ENCODE measurements at places on chromosomes 7 and 10. TPM values are rescaled to one million over a fixed set of nuclear protein-coding genes. Genes with fewer than 3 reads are reported as not detected.

MRLN gene
- total RNA-seq: not detected

ELFN1 gene
- 0.36 TPM for total RNA-seq

DLX5 gene
- total RNA-seq: 0.41 TPM

SEC61A2 gene
- total RNA-seq: 11.1 TPM

GRCh38 chr7:4733936-4734528 is 41.4 kb upstream of the AP5Z1 start:
- DNase-seq: no peak

- DNase-seq: peak; percentile 59
These were observed 164.4 kb upstream of the PPP2R2D start for GRCh38 chr10:131736321-131736980.

GRCh38 chr7:78594156-78594555 is 795.6 kb downstream of the PHTF2 start:
- DNase-seq: no peak

DNA sequence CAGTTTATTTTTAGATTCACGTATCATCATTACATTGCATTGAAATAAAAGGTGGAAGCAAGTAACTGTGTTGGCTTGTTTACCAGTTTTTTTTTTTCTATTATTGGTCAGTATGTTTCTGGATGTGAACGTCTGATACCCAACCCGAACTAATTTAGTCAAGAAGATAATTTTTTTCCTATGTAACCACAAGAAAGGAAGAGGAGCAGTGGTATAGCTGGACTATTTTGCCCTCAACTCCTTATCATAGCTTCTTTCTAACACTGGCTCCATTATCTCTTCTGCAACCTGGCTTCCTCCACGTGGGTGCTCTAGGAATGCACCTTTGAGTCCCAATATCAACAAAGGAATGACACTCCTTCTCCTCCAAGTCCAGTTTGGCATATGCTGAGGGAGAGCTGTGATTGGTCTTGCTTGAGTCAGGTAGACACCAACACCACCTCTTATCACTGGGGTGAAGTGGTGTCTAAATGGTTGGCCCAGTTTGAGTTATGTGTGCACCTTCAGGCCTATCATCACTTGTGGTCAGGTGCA is 29.4 kb downstream of the OR9A2 start:
- DNase-seq: no peak

- no peak for DNase-seq
These were observed 100.4 kb downstream of the RGS10 start for GRCh38 chr10:119441921-119442757.

Data from sigmoid colon (tissue), 7 donors.